ENCODE measurements at places on chromosomes 7 and 10. TPM values are rescaled to one million over a fixed set of nuclear protein-coding genes. Genes with fewer than 3 reads are reported as not detected.

Gene SLC16A9
- 0.07 TPM for total RNA-seq

Gene RARRES2
- total RNA-seq: not detected

Gene JAZF1
- total RNA-seq: 12.3 TPM

Gene IFT22
- total RNA-seq: 24.7 TPM

Gene CPN1
- total RNA-seq: not detected

Gene ABCB4
- not detected for total RNA-seq

Gene IL6
- not detected for total RNA-seq

Gene PDGFA
- total RNA-seq: 60.5 TPM

Gene CDHR3
- total RNA-seq: 1.7 TPM

Gene C7orf33
- total RNA-seq: not detected

Gene ECHDC3
- total RNA-seq: 30.8 TPM

- DNase-seq: peak; percentile 39
Observed at GRCh38 chr7:81025360-81025759, 106.5 kb upstream of the SEMA3C start.

DNA sequence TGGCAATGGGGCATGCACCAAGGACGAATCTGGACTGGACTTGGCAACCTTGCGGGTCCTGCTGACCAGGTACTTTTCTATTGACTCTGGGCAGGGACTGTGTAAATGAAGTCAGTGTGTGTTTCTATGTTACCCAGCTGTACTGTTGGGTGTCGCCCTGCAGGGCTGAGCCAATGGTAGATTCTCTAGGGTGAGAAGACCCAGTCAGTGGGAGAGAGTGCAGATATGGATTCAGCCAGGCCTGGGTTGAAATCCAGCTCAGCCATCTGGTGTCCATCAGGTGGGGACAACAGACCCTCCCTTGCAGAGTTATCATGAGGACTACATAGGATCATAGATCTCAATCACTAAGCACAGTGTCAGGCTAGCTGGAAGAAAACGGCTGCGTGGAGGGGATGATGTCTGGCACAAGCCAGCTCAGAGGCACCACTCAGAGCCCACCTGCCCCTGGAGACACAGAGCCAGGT lies 4.9 kb upstream of the PPIF start:
- DNase-seq: no peak

DNA sequence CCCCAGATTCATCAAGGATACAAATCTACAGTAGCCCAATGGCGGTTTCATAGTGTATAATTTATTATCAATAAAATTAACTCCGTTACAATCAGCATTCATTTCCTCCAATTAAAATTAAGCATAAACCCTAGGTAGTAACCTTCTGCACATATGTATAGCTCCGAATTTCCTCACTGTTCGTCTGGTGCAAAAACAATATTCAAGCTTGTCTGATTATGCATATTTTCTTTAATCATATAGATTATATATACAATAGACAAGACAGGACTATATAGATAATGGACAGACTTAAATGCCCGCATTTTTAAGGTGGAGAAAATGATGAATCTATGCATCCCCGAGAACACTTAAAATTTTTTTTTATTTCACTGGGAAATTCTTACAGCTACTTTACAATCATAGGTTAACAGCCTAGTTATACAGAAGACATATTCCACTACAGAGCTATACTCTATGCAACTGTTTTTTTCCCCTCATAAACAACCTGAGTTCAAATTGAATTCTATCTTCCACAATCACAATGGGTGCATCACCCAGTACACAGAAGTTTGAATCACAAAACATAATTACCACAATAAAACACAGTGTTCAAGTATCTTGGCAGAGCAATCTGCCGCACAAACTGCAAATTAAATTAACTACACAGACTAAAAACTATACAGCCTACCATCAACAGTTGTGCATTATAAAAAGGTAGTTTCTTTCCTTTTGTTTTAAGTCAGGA lies 2.6 kb downstream of the HOXA9 start:
- DNase-seq: peak; percentile 21

- DNase-seq: peak; percentile 32
Observed at GRCh38 chr7:34143402-34143801, 238.1 kb downstream of the BMPER start.

DNA sequence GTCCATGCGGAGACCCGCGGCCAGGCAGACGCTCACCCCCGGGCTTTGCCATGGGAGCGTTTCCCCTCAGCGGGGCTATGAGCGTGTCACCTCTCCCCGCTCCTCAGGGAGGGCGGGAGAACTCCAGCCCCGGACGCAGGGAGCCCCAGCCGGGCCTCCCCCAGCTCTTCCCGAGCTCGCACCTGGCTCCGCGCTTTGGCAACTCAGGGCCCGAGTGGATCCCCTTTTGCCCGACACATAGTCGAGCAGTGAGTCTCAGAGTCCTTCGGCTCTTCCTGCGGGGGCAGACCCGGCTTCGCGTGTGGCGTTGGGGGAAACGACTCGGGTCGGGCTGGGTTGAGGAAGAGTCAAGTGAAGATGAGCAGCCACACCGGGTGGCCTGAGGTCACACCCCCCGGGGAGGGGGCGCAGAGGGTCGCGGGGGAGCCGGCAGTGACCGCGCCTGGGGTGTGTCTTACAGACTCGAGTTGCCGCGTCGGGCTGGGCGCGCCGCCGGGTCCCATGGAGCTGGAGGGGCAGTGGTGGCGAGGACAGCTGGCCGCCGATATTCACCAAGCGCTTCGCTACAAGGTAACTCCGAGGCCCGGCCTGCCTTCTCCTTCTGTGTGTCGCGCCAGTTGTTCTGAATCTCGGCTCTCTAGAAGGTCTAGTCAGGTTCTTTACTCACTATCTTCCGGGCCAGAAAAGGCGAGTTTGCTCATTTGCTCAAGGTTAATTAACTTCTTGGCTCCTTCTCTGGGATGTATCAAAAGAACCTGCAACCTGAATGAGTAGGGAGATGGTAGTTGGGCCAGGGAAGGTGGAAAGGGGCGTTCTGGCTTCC lies 721 bp downstream of the CCNJ start:
- peak; percentile 58 for DNase-seq

DNA sequence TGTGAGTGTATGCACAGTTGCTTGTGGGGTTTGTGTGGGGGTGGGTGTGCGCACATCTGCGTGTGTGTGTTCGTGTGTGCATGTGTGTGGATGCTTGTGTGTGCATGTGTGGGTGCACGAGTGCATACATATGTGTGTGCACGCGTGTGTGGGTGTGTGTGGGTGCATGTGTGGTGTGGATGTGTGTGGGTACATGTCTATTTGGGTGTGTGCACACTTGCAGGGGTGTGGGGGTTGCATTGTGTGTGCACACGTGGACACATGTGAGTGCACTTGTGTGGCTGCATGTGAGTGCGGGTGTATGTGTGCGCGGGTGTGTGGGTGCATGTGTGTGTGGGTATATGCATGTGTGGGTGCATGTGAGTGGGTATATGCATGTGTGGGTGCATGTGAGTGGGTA lies 73.7 kb downstream of the NKX6-2 start:
- no peak for DNase-seq

GRCh38 chr10:97333601-97334369 lies 744 bp downstream of the FRAT2 start:
- DNase-seq: peak; percentile 52

DNA sequence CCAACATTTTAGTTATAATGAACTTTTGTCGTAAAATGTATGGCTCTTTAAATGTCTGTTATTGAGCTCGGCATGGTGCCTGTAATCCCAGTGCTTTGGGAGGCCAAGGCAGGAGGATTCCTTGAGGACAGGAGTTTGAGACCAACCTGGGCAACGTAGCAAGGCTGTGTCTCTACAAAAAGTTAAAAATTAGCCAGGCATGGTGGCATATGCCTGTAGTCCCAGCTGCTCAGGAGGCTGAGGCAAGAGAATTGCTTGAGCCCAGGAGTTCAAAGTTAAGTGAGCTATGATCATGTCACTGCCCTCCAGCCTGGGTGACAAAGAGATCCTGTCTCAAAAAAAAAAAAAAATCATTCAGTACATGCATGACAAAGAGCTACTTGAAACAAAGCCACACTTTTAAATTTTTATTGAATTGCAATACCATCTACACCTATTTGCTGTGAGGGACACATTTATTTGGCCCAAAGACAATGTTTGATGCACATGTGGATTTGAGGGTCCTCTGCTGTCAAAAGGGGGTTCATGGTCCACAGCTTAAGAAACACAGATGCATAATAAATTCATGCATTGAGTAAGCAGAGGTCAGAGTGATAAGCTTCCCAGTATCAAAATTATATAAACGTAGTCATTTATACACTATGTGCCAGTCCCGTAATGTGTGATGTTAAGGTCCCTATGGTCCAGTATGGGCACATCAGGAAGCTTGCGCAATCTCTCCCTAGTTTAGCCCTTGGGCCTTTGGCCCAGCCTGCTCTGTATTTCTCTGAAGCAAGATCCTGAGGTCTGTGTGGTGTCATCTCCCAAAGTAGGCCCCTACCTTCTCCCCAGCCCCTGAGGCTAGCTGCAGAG lies 4.4 kb upstream of the MALSU1 start:
- no peak for DNase-seq

- DNase-seq: no peak
Observed at GRCh38 chr10:37707829-37708578, 149.4 kb downstream of the ZNF248 start.

DNA sequence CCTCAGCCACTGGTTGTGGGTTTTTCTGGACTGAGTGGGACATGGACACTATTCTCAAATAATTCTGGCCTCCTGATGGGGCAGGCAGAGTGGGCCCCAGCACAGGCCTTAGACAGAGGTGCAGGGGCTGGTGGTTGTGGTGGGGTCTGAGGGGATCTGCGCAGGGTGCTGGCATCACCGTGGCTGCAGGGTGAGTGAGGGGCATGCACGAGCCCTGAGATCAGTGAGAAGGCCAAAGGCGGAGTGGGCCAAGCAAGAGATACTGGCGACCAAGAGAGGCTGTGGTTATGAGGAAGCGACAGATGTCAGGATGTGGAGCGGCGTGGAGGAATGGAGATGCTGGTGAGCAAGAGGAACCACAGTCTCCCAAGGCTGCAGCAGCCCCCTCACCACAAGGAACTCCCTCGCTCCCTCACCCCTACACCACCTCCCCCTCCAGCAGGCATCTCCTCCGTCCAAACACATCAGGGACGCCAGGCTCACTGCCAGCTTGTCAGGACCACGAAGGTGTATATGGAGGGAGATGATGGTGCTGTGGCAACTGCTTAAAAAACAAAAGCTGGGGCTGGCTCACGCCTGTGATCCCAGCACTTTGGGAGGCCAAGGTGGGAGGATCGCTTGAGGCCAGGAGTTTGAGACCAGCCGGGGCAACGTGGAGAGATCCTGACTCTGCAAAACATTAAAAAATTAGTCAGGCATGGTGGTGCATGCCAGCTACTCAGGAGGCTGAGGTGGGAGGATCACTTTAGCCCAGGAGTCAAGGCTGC lies 9.6 kb downstream of the PRF1 start:
- DNase-seq: no peak

DNA sequence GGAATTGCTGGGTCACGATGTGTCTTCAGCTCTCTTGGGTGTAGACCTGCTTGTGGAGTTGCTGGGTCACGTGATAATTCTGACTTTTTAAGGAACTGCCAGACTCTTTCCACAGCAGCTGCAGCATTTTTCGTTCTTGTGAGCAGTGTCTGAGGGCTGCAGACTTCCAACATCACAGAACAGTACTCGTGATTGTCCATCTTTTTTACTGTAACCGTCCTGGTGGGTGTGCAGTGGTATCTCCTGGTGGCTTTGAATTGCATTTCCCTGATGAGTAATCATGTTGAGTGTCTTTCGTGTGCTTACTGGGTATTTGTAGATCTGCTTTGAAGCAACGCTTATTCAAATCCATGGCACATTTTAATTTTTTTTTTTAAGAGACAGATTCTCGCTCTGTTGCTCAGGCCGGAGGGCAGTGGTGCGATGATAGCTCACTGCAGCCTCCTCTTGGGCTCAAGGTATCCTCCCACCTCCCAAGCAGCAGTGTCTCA lies 22.7 kb downstream of the INPP5A start:
- no peak for DNase-seq

DNA sequence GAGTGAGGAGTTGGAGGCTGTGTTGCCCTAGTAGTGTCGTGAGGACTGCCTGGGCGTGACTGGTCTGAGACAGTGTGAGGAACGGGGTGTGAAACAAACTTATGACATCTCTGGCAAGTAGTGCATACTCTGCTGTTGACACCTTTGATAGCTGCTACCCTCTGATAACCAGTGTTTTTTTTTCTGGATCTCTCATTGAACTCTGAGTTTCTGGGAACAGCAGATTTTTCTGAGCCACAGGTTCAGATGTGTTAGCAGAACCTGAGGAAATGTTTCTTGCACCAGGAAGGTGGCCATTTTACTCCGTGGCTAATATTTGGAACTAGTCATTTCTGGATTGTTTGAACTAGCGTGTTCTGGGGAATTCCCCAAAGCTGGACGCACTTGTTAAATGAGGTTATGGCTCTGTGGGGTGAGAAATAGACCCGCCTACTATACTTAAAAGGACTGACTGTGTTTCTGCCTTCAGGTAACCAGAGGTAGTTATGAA lies 52.9 kb downstream of the AUTS2 start:
- no peak for DNase-seq

- no peak for DNase-seq
Observed at GRCh38 chr7:31071645-31072029, 19.5 kb downstream of the ADCYAP1R1 start.

- no peak for DNase-seq
Observed at GRCh38 chr10:77368006-77368405, 269.6 kb downstream of the KCNMA1 start.

DNA sequence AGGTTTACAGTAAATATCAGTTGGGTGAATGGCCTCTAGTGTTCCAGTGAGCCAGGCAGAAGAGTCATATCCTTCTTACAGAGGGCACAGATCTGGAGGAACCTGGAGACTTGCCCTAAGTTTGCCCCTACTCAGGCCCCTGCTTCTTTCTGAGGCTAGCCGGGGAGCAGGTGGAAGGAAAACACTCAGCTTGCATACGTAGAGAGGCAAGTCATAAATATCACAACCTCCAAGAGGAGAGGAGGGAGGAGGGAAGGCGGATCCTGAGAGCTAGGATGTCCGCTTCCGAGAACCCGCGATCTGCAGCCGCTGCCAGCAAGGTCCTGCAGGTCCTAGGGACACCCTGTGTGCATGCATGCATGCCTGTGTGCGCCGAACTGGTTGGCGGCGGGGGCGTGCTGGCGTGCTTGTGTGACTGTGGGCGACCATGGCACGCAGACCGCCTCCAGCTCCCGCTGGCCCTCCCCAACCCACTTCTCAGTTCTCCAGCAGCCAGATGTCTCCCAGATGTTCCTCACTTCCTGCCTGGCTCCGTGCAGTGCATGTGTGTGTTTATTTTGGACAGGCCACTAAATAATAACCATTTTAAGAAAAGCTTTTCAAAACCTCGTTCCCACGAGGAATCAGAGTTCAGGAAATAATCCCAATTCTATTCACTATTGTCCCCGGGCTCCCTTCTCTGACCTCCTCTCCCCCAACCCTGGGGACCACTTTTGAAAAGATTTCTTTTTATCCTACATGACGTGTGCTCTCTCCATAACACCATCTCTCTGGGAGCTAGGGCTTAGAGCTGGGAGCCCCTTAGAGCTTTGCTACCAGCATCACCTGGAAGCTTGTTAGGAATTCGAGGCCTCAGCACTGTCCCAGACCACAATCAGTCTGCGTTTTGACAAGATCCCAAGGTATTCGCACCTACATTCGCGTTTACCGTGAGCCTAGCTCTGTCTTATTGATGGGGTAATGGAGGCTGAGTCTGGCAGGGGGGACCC lies 32.4 kb downstream of the UNC5B start:
- no peak for DNase-seq
